ENCODE measurements at places on chromosomes 3 and 15.

- no peak for DNase-seq
These were observed 770 bp downstream of the TBC1D5 start for GRCh38 chr3:17741621-17742101.

DNA sequence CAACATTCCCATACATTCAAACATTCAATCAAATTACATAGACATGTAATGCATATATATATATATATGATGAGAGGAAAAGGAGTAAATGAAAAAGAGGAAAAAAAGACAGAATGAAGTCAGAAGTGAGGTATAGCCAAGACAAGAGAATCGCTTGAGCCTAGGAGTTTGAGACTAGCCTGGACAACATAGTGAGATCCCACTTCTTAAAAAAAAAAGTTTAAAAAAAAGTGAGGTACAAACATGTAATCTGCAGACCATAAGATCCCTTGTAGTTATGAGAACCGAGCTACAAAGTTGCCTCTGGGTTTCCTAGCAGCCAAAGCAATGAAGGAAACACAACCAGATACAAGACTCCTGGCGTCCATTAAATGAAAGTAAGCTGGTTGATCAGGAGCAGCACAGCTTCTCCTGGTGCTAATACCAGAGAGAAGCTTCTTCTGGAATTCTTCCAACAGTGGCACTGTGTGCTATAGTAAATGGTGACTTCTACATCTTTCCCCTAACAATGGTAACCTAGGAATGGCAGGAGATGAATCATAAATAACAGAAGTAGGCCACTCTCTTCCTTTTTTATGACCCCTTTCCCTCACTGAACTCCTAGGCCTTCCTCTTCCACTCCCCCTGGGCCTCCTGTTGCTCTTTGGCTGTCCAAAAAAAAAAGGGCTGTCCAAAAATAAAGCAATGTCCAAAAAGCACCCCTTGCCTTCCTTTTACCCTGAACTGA lies 3.5 kb downstream of the KCNMB3 start:
- DNase-seq: no peak

DNA sequence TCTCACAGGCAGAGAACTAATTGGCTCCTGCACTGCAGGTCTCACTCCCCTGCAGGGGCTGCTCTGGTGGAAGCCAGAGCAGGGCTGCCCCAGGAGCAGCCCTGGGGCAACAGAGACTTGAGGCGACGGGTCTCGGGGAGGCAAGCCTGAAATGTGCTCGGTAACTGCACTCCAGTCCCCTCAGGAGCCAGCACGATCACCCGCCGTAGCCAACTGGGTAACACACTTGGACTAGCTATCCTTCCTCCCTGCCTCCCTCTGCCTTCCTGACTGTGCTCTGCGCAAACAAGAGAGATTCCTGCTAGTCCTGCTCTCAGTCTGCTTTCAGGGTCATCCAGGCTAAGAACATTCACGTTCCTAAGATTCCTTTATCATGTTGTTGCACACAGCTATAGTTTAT lies 140.7 kb upstream of the NSMCE3 start:
- no peak for DNase-seq

DNA sequence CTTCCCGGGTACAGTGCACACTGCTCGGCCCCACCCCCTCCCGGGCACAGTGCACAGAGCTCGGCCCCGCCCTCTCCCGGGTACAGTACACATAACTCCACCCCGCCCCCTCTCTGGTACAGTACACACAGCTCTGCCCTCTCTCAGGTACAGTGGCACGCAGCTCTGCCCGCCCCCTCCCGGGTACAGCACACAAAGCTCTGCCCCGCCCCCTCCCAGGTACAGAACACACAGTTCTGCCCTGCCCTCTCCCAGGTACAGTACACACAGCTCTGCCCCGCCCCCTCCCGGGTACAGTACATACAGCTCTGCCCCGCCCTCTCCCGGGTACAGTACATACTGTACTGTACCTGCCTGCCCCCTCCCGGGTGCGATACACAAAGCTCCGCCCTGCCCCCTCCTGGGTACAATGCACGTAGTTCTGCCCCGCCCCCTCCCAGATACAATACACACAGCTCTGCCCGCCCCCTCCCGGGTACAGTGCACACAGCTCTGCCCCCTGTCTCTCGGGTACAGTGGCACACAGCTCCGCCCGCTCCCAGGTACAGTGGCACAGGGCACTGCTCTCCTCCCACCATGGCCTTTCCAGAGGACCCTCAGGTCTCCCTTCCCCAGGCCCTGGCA lies 16.4 kb upstream of the PRR20G start:
- DNase-seq: no peak

DNA sequence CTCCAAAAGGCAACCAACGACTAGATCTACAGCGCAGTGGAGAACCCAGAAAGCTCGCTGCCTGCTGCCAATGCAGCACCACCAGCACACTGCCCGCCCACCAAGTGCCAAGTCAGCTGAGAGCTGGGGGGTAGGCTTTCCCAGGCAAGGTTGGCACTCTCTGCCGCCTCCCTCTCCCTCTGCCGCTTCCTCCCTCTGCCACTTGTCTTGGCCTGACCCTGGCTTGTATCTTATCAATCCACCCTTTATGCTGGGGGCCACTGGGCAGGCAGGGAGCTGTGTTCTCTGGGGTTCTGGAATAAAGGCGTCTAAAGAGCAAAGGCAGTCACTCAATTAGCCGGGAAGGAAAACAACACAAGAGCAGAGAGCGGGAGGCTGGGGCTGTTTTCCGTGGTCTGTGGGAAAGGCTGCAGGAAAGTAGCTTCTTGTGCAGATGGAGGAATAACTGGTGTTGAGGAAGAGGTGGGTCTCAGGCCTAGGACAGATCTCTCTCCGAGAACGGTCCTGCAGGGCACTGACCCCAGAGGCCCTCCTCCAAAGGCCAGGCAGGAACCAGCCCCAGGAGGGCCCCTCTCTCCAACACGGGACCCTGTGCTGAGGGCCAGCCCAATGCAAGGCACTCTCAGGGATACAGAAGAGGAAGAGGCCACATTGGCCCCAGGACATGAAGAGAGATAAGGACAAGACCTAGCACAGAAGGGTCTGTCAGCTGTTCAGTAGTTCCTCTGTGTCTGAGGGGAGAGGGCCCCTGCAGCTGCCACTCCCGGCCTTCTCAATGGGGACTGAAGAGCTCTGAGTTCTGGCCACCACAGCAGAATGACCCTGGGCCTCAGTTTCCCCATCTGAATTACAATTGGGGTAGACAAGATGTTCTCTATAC lies 30.8 kb downstream of the ACSBG1 start:
- DNase-seq: no peak

- DNase-seq: no peak
These were observed 120.8 kb downstream of the CLASP2 start for GRCh38 chr3:33597257-33597689.

GRCh38 chr3:172305552-172305951 lies 142.7 kb downstream of the GHSR start:
- DNase-seq: no peak

DNA sequence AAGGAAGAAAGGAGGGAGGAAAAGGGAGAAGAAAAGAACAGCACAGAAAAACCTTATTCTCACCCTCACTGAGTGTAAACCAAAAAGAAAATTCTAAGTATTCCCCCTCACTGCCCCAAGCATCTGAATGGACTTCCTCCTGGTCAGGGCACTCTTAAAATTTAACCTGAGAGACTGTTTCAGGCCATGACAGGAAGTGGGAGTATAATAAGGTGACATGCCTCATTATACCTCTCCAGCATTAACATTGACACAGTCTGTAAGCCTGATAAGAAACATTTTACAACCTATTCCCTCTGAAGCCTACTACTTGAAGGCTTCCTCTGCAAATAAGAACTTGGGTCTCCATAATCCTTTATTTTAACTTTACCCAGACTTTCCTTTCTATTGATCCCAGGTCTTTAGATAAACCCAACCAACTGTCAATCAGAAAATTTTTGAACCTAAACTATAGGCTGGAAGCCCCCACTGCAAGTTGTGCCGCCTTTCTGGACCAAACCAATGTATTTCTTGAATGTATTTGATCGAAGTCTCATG lies 41.7 kb downstream of the SLCO2A1 start:
- DNase-seq: no peak

DNA sequence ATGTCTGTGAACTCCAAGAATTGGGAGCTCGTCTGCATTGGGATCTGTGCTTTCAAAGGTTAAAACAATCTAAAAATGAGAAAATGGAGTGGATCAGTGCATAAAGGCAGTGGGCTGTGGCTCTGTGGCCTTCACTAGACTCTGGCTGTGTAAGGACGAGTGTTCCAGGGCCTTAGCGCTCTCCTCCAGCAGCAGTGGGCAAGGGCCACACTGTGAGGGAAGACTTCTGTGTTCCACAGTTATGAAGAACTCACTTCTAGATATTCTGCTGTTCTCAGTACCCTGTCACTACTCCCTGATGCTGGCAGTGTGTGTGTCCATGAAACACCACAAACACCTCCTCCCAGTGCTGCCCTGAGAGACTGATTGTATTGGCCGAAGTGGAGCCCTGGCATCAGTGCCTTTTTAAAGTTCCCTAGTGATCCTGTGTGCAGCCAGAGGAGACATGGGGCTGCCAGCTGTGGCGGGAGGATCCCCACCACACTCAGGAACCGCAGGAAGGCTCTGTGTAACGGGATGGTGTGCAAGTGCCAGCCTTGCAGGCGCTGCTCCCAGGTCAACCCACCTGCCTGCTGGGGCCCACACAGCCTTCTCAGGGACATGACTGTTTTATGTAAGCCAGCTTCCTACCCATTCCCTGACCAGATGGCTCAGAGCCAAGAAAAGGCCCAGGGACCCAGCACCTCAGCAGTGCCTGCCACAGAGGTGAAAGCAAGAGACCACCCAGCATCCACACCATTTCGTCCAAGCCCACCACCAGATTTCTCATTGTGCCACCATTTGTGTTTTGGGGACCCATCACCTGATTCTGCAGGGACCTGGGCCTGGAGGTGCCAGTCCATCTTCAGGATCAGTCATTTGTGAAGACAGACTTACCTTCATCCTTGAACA lies 40.4 kb downstream of the ABTB1 start:
- DNase-seq: no peak

- DNase-seq: no peak
These were observed 762 bp upstream of the IQSEC1 start for GRCh38 chr3:13074006-13074375.

DNA sequence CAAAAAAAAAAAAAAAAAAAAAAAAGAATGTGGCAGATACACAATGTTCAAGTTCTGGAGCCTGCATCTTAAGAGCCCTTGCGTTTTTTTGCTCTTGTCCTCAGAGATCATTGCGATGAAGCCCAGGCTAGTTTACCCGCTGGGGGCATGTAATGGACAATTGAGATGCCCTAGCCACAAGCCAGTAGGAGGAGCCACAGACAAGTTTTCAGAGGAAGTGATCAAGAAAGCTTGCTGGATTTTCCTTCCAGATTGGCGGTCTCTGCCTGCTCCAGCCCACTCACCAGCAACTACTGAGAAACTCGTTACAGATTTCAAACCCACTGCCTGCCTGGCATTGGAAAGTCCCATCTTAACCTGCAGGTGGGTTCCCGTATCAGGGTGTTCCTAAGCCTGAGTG lies 192.1 kb upstream of the EOMES start:
- no peak for DNase-seq

DNA sequence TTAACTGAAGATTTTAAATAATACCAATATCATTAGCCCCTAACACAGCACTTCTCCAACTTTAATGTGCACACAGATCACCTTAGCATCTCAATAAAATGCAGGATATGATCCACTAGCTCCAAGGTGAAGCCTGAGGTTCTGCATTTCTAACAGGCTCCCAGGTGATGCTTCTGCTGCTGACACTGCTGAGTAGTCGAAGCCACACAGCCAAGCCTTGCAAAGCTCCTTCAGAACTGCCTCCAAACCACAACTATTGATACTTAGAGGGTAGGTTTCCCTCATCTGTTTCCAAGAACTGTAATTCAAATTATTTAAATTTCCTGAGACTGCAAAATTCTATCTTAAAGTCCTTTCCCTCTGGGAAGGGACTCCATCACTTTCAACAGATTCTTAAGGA lies 3.9 kb downstream of the RIOX2 start:
- DNase-seq: no peak

DNA sequence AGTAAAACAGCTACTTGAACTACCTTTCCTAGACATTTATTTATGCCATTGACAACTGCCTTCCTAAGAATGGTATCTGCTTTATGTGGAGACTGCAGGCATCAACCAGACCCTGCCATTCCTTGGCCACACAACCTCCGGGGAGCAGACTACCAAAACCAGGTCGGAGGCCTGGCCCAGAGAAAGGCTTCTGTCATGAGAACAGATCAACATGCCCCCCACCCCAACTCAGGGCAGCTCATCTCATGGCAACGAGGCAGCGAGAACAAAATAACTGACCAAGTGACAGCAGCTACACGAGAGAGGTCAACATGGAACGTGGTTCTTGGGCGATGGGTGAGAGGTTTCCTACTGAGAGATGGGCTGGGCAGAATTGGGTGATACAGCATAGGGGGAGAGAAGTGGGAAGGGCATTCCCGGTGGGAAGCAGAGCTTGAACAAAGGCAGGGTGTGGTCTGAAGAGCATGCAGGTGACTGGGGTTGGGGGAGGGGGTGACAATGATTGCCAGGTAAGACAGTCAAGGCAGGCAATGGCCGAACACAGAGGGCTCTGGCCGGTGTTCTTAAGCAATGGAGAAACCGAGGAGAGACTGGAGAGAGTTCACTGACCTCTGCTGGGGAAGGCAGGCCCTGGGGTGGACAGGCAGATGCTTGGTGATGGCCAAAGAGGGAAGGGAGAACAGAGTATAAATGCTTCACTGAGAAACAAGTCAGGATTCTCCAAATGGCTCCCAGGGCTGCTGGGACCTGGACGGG lies 33.9 kb downstream of the CCDC12 start:
- no peak for DNase-seq

GRCh38 chr3:105907777-105908176 lies 39.0 kb upstream of the CBLB start:
- DNase-seq: peak; percentile 32

DNA sequence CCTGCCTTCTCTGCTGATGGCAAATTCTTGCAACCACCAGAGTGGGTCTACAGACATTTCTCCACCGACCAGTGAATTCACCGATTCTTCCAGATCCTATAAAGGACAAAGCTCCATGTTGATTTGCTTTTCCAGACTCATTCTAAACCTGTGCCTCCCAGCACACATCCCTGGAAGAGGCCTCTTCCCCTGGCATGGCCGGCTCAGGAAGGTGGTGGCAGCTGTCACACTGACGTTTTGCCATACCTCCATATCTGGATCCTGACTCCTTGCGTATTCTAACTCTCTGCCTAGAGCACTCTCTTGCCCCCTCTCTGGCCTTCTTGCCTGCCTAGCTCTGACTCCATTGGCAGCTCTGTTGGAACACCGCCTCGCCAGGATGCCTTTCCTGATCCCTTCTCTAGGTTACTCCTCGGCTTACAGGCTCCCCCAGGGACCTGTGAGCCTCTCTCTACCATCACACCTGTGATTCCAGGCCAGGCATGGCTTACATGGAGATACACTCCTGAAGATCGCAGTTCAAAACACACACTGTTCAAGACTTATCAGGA lies 31.0 kb downstream of the SLCO2A1 start:
- no peak for DNase-seq

DNA sequence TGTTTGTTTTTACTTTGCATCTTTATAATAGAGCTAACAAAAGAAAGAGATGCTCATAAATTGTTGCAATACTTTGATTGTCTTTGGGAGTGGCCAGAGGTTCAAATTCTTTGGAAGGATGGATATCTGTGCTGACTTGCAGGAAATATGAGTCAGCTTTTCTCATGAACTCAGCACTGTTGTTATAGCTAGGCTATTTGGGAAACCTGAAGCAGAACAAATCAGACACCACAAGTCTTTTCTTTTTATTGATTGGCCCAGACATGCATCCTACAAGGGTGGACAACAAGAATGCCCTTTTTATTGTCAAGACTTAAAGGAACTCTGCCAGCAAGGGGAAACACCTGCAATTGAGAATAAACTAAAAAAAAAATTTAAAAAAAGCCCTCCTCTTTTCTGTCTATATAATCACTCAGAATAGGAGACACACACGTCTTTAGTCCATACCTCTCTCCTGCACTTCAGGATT lies 4.6 kb upstream of the DENND4A start:
- DNase-seq: no peak

GRCh38 chr15:84003791-84004503 lies 231.6 kb upstream of the GOLGA6L4 start:
- DNase-seq: no peak

Measured in naive thymus-derived CD4-positive, alpha-beta T cell (primary cell).